ENCODE measurements at places on chromosomes 12 and 14. TPM values are rescaled to one million over a fixed set of nuclear protein-coding genes. Genes with fewer than 3 reads are reported as not detected.

DNA sequence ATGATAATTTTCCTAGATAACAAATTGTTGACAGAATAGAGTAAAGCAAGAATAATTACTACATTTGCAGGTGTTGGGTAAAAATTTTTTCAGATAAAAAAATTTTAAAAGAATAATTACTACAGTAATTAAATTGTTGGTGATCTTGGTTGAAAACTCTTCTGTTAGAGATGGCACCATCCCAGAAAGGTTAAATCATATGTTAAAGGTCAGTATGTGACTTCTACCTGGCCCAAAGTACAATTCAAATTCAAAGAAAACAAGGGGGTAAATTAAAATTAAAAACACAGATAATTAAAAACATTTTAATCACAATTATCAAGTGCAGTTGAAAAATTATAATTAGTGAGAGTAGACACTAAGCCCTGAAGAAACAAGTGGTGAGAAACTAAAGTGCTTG lies 18.1 kb upstream of the PIK3C2G start:
- no peaks in the 10 kb centered on the region for H3K36me3 ChIP-seq
- no peak overlapping the region for H3K27ac ChIP-seq
- no peak for DNase-seq
- no peaks in the 10 kb centered on the region for H3K4me1 ChIP-seq

- peak; percentile 94 for DNase-seq
- peak overlapping the region; percentile 37 for H3K27ac ChIP-seq
- no peaks in the 10 kb centered on the region for H3K36me3 ChIP-seq
- peaks cover 21% of the 10 kb centered on the region for H3K4me1 ChIP-seq
- no peaks in the 10 kb centered on the region for H3K27me3 ChIP-seq
- no peak overlapping the region for H3K4me3 ChIP-seq
These were observed 141.0 kb upstream of the LMNTD1 start for GRCh38 chr12:25694072-25694471.

DNA sequence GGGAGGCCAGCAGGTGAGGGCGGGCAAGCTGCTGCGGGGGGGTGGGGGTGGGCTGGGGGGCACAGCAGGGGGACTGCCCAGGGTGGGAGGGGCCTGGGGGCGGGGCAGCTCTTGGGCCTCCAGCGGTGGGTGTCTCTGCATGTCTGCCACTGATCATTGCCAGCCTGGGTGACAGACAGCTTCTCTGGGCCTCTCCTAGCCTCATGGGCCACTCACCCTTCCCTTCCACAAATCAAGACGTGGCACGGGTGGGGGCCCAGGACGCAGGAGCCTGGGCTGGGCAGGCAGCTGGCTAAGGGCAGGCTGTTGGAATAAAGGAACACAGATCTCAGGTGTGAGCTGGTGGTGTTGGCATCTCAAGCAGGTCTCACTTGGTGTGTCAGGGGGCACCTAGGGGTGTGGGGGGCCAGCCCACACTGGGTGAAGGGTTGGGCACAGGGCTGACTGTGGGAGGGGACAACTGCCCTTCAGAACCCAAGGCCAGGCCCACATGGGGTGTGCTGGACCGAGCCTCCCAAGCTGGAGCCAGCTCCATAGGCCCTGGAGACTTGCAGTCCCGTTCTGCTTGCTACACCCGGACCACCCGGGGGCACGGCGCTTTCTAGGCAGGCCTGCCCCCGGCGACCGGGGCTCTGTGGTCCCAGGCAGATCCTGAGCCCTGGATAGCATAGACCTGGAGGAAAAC lies 3.0 kb downstream of the TEDC1 start:
- no peak overlapping the region for H3K4me3 ChIP-seq
- H3K4me1 ChIP-seq = peaks cover 10% of the 10 kb centered on the region
- no peaks in the 10 kb centered on the region for H3K27me3 ChIP-seq
- no peak for DNase-seq

DNA sequence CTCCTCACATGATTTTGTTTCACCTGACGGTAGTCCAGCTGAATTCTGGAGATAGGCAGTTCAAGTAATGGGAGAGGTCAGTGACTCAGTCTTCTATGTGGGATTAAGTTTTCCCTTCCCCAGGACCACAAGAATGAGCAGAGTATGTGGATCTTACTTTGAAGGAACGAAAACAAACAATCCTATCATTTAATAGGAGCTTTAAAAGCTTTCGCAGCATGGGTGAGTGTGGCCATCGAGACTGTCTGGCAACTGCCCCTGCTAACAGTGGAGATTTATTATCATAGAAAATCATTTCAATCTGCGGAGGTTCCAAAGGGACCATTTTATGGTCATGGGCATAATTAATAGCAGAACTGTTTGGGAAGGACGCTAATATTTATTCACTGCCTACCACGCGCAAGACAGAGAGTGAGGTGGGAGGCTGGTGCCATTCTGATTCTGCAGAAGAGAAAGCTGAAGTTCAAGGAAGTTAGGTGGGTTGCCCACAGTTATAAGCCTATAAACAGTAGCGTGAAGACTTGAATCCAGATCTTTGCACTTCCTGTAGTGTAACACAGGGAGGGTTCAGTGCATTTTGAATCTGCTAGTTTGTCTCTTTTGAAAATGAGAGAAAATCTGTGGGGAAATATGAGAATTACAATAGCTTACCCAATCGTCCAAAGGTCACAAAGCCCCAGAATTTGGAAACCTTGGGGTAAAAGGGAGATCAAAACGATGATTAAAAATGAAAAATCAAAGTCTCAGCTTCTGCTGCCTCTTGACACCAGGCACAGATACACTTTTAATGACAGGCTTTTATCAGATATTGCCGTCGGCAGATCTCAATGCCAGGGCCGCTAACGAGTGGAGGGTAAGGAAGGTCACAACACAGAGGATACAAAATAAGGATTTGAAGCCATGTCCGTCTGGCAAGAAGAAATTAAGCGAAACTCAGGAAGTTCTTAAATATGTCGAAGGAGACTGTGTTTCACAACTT lies 209.6 kb downstream of the CRADD start:
- H3K27me3 ChIP-seq = no peaks in the 10 kb centered on the region
- peaks cover 36% of the 10 kb centered on the region for H3K4me1 ChIP-seq
- no peaks in the 10 kb centered on the region for H3K36me3 ChIP-seq
- H3K27ac ChIP-seq = peak overlapping the region; percentile 22
- H3K4me3 ChIP-seq = no peak overlapping the region

EEA1 gene
- total RNA-seq = 36.5 TPM

- DNase-seq = no peak
- H3K4me1 ChIP-seq = peaks cover 7% of the 10 kb centered on the region
- H3K27me3 ChIP-seq = no peaks in the 10 kb centered on the region
These were observed 120.0 kb downstream of the RBM19 start for GRCh38 chr12:113845900-113846674.

GRCh38 chr12:107449891-107450290 lies 235.7 kb upstream of the PWP1 start:
- no peaks in the 10 kb centered on the region for H3K27me3 ChIP-seq
- DNase-seq = peak; percentile 48
- H3K36me3 ChIP-seq = no peaks in the 10 kb centered on the region
- H3K4me1 ChIP-seq = peaks cover 14% of the 10 kb centered on the region
- no peak overlapping the region for H3K27ac ChIP-seq
- H3K4me3 ChIP-seq = no peak overlapping the region

- peaks cover 12% of the 10 kb centered on the region for H3K4me1 ChIP-seq
- no peaks in the 10 kb centered on the region for H3K27me3 ChIP-seq
These were observed 40.6 kb downstream of the SLC15A4 start for GRCh38 chr12:128783129-128783574.

DNA sequence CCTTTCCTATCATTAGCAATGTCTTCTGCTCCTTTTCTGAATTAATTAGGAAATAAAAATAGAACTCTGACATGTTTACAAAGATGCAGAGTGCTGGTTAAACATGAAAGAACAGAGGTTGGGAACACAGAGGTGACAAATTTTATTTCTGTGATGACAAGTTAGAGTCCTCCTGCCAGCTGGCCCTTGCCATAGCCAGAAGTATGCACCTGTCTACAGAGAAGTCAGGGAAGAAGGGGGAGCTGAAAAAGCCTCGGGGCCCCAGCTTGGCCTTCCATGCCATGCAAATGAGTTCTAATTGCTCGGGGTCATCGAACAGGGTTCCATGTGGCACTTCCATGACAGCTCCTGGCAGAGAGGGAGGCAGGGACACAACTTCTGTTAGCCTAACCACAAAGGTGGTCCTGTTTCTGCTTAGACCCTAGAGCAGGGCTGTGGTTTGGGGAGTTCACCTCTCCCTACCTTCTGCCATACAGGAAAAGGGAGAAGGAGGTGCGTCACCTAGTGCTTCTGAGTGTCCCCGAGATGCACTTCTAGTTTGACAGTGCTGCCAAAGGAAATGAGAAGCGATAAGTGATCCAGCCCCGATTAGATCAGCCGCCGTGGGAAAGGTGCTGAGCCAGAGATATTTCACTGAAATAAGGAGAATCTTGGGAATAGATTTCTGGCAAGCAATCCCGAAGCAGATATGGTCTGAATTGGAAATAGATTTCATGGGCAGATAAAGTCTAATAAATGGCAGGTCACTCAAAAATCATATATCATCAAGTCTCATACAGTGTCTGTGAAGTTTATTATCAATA lies 155.8 kb upstream of the FOXN3 start:
- H3K27me3 ChIP-seq = no peaks in the 10 kb centered on the region
- DNase-seq = no peak
- H3K4me3 ChIP-seq = no peak overlapping the region
- no peak overlapping the region for H3K27ac ChIP-seq

GRCh38 chr12:89153341-89153740 lies 199.0 kb downstream of the DUSP6 start:
- no peak for DNase-seq
- no peaks in the 10 kb centered on the region for H3K27me3 ChIP-seq
- H3K27ac ChIP-seq = no peak overlapping the region

GRCh38 chr14:21024585-21025370 lies at the start of gene NDRG2:
NDRG2 (minus strand) TSS chr14:21025061; CDS start chr14:21023315, 1,746 bp downstream.
- H3K27me3 ChIP-seq = peaks cover 23% of the 10 kb centered on the region
- H3K4me1 ChIP-seq = peaks cover 7% of the 10 kb centered on the region
- H3K27ac ChIP-seq = no peak within 1 kb of the TSS
- H3K4me3 ChIP-seq = peak within 1 kb of the TSS; percentile 54
- no peaks in the 10 kb centered on the region for H3K36me3 ChIP-seq

P2RX2 gene
- not detected for total RNA-seq

DNA sequence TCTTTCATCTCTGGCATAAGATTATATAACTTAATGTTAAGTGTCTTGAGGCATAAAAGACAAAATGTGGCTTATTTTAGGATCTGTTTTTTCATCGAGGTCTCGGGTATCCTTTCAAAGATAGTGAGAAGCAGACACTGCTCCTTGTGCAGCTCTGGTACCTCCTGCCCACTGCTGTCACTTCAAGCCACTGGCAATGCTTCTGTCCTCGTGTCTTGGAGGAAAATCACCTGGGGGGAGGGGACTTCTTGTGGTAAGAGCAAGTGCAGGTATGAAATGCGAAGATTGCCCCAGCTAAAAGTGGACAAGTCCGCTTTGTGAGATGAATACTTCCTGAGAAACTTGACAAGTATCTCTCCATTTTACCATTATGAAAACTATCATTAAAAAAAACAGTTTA lies 37.8 kb upstream of the DYNC1H1 start:
- H3K27me3 ChIP-seq = no peaks in the 10 kb centered on the region
- H3K4me3 ChIP-seq = no peak overlapping the region
- H3K4me1 ChIP-seq = peaks cover 5% of the 10 kb centered on the region

- no peaks in the 10 kb centered on the region for H3K27me3 ChIP-seq
- no peak overlapping the region for H3K4me3 ChIP-seq
- DNase-seq = no peak
- no peaks in the 10 kb centered on the region for H3K4me1 ChIP-seq
- no peaks in the 10 kb centered on the region for H3K36me3 ChIP-seq
These were observed 21.8 kb upstream of the LRRK2 start for GRCh38 chr12:40203060-40203430.

- no peaks in the 10 kb centered on the region for H3K36me3 ChIP-seq
- no peak overlapping the region for H3K4me3 ChIP-seq
- peaks cover 2% of the 10 kb centered on the region for H3K27me3 ChIP-seq
- peak; percentile 64 for DNase-seq
These were observed 514.1 kb downstream of the ETNK1 start for GRCh38 chr12:23139026-23139425.

DNA sequence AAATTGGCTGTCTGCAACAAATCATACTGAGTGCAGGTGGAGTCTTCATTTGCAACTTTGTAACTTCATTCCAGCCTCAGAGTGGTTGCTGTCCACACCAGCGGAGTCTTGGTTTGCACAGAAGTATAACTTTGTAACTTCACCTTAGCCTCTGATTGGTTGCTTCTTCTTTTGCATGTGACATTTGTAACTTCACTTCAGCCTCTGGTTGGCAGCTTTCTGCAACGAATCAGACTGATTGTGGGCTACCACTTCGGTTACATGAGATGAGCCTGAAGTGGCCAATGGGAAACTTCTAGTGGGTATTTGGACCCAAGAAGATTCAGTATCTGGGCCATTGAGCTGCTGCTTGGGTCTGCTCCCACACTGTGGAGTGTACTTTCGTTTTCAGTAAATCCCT lies 17.8 kb downstream of the RASSF8 start:
- DNase-seq = no peak
- H3K27ac ChIP-seq = peak overlapping the region; percentile 75
- H3K4me1 ChIP-seq = peaks cover 24% of the 10 kb centered on the region
- no peak overlapping the region for H3K4me3 ChIP-seq

GRCh38 chr14:68124979-68125731 lies 305.6 kb downstream of the RAD51B start:
- peak; percentile 89 for DNase-seq
- peak overlapping the region; percentile 78 for H3K27ac ChIP-seq
- no peaks in the 10 kb centered on the region for H3K36me3 ChIP-seq

GRCh38 chr12:120643574-120643973 lies 3.1 kb downstream of the CABP1 start:
- no peak overlapping the region for H3K4me3 ChIP-seq
- H3K4me1 ChIP-seq = peaks cover under 1% of the 10 kb centered on the region
- no peak overlapping the region for H3K27ac ChIP-seq
- peaks cover 50% of the 10 kb centered on the region for H3K27me3 ChIP-seq
- H3K36me3 ChIP-seq = no peaks in the 10 kb centered on the region

- DNase-seq = no peak
- no peaks in the 10 kb centered on the region for H3K27me3 ChIP-seq
- no peak overlapping the region for H3K4me3 ChIP-seq
- no peaks in the 10 kb centered on the region for H3K36me3 ChIP-seq
These were observed 63.7 kb upstream of the YARS2 start for GRCh38 chr12:32819424-32819823.
